ENCODE measurements at places on chromosomes 1 and 21.

DNA sequence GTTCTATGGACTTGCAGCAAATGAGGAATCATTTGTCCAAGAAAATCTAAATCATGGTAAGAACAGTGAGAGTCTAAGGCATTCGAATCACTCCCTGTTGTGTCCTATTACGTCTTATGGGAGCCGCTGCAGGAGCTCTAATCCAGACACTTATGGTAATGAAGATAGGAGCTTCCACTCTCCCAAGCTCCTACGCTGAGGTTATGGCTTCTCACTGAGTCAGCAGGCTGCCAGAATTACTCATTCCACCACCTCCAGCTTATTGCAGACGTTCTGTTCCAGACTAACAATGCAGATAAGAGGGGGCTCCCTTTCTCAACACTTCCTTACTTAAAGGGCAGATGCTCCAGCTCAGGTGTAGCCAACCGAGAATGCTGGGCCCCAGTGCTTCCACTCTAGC, 212.6 kb downstream of the GREM2 start:
- no peak for DNase-seq

DNA sequence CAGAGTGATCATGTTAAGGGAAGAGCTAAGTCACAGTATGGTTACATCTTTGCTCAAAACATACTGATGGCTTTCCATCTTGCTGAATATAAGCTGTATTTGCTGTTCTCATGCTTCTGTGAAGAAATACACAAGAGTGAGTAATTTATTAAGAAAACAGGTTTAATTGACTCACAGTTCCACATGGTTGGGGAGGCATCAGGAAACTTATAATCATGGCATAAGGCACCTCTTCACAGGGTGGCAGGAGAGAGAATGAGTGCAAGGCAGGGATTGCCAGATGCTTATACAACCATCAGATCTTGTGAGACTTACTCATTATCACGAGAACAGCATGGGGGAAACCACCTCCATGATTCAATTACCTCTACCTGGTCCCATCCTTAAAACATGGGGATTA, 24.4 kb upstream of the RGS5 start:
- no peak for DNase-seq

DNA sequence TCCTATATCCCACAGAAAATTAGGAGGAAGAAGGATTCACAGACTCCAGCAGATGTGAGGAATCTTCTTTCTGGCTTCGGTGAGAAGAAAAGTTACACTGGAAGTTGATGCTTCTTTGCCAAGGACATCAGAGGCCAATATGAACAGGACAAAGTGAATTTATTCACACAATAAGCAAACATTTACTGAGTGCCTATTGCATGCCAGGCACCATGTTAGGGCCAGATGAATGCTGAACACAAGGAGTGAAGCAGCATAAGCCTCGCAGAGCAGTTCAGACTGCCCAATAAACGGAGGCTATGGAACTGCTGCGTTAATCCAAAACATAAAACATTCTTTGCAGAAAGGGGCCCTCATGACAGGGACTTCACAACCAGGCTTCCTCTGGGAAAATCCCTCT, 114.6 kb downstream of the LMX1A start:
- no peak for DNase-seq

- DNase-seq: no peak
These were observed 6.1 kb downstream of the WNT2B start for GRCh38 chr1:112514901-112515300.

DNA sequence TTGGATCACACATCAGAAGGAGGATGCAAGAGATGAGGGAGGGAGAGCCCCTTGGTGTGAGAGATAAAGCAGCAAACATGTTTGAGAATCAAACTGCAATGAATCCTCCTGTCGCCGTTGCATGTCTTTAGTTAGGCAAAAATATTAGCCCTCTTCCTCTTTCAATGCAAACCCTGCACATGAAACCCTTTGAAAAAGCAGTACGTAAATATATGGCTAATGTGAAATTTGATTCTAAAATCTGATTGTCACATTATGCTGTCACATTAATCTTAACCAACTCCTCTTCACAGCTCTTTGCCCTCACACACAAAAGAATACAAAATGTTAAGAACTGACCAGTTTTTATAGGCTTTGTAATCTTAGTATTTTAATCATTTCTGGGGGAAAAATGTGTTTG, 63.4 kb downstream of the WDR64 start:
- DNase-seq: no peak

DNA sequence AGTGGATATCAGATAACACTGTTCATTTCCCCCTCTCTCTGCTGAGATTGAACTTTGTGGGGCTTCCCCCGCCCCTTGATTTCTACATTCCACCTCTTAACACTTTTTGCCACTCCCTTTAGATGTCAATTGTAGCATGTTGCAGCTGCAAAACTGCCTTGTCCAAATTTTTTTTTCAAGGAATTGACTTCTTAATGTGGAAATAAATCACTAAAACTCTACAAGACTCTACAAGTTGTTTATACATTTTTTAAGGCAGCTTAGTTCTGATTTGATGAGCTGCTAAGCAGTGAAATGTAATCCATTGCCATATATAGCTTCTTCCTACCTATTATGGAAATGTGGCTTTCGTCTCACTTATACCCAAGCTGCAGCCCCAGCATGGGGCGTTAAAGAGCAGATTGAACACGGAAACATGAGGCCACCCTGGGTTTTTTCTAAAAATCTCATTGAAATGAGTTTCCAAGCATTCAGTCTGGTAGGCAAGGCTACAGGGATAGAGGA, 132.2 kb downstream of the SYT2 start:
- no peak for DNase-seq

GRCh38 chr1:77624102-77624501, 58.4 kb downstream of the ZZZ3 start:
- DNase-seq: no peak

DNA sequence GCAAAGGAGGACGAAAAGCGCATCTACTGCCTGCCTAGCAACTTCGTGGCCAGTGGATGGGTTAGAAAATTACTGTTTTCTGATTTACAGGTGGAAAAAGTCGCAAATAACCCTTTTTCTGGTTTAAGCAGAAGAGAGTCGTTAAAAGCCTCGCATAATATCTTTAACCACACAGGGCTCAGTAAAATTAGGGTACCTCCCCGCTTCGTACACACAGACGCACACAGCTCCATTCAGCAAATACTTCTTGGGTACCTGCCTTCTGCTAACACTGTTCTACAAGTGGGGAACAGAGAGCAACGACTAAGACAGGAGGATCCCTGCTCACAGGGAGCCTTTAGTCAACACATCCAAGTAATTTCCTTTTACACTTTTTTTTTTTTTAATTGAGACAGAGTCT, 704 bp downstream of the ALG6 start:
- DNase-seq: peak; percentile 3

DNA sequence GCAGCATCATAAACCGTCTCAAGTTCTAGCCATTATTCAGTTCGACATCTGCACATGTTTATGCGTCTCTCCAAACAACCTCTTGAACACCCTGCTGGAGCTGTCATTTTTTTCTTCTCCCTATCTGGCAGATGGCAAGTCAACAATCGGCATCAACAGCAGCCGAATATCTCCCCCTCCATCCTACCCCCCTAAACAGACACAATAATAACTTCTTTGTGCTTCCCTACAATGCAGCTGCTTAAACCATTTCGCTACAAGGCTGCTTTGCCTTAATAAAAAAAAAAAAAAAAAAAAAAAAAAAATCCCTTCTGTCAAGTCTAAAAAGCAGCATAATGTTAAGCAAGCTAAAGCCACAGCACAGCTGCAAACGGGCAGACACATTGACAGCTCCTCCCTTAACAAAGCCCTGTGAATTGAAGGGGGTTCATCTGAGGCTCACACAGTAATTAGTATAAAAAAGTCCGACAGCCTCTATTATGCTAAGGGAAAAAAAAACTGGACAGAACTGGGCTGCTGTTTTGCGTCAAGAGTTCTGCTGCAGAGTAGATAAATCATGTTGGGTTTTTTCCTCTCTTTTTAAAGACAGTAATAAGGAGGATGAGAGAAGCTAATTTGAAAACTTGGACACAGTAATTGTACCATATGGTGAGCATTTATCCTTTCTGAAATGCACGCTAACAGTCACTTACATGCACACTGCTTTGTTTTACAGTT, 136.4 kb downstream of the AKT3 start:
- DNase-seq: no peak

DNA sequence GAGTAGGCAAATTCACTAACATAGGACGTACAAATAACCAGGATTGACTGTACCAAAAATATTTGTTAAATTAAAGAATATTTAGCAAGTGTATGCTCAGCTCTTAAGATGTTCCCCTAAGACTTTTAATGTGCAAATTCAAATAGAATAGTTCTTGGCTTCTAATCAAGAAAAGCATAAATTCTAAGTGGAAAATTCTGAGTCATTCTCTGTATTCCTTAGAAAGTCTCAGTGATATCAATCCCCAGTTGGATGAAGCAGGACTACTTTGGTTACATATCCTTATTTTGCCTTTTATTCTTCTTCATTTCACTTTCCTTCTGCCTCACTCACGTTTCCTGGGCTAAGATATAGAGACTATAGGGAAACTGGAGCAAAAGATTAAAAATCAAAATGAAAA, 130.2 kb downstream of the IFI44 start:
- no peak for DNase-seq

DNA sequence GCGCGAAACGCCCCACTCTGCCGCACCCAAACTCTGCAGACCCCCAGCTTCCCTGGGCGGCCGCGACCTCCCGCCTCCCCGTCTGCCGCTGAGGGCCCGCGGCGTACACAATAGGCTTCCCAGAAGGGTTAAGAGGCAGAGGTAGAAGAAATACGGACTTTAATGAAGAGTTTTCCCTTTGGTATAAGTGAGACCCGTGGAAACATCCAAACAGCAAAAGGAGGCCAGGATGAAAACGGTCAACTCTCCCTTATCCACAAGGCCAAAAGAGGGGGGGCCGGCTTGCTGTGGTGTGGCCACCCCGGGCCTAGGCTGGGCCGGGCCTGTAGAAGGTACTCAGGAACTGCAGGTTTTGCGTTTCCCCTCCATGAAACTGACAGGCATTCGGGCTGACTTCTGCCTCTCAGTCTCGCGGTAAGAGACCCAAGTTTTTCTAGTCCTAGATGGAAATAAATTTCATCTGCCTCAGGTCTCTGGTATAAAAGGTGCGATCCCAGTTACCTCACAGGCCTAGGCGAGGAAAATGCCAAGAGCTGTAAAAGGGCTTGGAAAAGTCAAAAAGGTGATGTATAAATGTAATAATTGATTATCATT, 671 bp upstream of the PYGO2 start:
- peak; percentile 45 for DNase-seq

DNA sequence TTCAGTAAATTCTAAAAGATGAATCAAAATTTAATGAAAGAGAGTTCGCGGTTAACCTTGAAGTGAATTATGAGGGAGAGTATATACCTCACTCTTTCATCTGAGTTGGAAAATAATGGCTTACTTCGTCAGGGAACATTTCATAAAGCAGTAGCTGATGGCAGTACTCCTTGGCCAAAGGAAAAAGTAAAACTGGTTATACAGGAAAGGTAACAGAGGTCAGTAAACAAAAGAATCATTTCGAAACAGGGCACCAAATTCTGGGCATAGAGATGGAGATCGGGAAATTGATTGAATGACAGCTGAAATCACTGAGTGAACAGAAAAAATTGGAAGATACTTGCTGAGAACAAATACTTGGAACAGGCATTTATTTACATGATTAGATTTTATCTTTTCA, 199.0 kb downstream of the OLFM3 start:
- DNase-seq: no peak

DNA sequence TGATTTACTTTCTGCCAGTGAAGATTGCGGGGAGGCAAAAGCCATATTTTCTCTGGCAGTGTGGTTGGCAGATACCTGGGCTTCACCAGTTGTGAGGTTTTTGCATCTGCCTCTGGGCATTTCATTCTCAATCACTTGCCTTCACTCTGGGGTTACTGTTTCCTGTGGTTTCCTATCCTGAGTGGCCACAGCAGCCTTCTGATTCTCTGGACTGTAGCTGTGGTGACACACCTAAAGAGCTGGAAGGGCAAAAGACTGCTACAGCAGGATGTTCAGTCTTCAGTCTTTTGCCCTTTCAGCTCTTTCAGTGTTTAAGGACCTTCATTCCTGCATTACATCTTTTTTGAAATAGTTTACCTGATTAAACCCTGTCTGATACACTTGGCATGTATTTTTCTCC, 50.5 kb upstream of the GPR52 start:
- peak; percentile 10 for DNase-seq

DNA sequence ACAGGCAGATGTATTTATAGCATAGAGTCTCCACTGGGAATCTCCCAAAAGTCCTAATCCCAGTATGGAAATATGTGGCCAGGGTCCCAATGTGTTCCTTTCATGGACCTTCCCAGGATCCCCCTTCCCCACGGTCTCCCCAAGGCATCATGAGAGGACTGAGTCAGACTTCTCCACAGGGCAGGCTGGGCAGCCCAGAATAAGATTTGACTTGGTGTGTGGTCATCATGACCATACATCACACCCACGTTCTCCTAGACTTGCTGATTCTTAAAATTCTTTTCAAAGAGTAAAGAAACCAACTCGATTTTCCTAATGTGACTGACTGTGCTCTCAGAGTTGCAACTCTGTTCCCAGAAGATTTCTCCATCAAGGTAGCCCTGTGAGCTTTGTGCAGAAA, 93.9 kb upstream of the CD34 start:
- DNase-seq: no peak

DNA sequence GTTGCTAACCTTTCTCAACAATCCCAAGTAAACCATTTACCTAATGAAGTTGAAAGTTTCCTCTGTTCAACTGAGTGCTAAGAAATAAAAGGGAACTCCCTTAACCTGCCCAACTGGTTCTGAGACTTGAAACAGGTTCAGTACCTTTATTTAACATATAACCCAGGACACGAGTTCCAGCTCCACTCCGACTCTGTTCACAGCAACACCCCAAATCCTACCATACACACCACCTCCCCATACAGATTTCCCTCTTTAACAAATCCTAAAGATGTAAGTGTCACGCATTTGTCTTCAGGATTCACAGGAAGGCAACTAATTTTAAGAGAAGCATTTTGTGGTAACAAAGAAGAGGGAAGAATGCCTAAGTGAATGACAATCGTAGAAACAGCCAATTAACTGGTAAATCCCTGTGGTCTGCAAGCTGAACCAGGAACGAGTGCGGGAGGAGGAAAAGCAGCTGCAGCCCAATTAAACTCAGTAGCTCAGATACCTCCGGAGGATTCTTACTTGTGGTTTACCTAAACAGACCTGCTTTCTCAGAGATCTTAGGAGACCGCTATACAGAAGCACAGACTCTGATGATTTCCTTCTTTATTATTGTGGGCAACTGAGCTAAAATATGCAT, 134.5 kb upstream of the MAGI3 start:
- no peak for DNase-seq

GRCh38 chr1:107294686-107295085, 153.8 kb downstream of the NTNG1 start:
- no peak for DNase-seq

DNA sequence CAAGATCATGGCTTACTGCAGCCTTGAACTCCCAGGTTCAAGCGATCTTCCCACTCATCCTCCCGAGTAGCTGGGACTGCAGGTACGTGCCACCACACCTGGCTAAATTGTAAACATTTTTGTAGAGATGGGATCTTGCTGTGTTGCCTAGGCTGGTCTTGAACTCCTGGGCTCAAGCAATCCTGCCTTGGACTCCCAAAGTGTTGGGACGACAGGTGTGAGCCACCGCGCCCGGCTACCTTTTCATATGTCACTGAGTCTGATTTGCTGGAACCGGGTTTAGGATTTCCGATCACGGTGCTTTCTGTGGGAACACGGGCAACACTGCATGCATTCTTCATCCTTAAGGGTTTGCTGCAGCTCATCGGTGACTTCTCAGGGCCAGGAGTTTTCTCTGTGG, 32.2 kb upstream of the PCBP3 start:
- no peak for DNase-seq

- no peak for DNase-seq
These were observed 235.4 kb upstream of the KAZN start for GRCh38 chr1:14363036-14363590.
